ENCODE measurements at places on chromosomes 1 and 21. TPM values are rescaled to one million over a fixed set of nuclear protein-coding genes. Genes with fewer than 3 reads are reported as not detected.

- peak; percentile 49 for DNase-seq
Measured at GRCh38 chr1:155091071-155092051, 12.7 kb downstream of the EFNA3 start.

GRCh38 chr1:105317976-105318375 is 1568.3 kb downstream of the AMY1C start:
- no peak for DNase-seq

- DNase-seq, result no peak
Measured at GRCh38 chr1:224123136-224123535, 9.2 kb downstream of the FBXO28 start.

GRCh38 chr21:35113064-35113463 is 64.0 kb upstream of the RUNX1 start:
- no peak for DNase-seq

Gene SPRR3
- not detected for total RNA-seq

DNA sequence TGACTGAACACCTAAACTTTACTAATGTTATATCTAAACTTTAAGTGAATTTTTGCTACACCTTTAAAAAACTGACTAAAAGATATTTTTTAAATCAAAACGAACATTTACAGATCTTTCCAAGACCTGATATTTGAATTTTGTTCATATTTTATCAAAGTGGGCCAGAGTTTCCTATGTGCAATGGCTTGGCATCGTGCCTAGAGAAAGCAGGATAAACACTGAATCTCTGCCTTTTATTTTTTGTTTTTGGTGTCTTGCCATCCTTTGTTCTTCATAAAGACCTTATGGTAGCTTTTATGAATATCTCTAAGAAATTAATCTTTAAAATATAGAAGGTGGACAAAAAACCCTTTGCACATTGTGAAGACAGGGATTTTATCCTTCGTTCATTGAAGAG is 25.8 kb upstream of the VPS26C start:
- no peak for DNase-seq

GRCh38 chr1:39608921-39609320 is 30.5 kb downstream of the HEYL start:
- no peak for DNase-seq

GRCh38 chr1:31397360-31398095 is 15.5 kb upstream of the SERINC2 start:
- no peak for DNase-seq

DNA sequence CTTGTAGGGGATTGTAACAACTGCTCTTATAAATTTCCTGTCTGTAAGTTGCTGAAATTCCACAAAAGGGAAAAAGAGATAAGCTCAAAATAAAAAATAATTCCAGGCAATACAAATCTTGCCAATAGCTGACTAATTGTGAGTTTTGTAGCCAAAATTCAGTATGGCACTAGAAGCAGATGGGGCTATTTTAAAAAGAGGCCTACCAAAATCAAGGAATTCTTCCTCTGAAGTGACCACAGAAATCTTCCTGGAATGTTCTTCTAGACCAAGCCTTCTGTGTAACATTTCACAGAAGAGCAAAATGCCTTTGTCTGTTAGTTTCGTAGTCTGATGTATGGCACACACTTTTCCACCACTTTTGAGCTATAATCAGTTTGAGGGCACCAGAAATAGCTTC is 127.6 kb downstream of the CYYR1 start:
- no peak for DNase-seq

- no peak for DNase-seq
Measured at GRCh38 chr1:155236451-155236850, 18.8 kb downstream of the ENTREP3 start.

GRCh38 chr1:155858800-155859233 is 550 bp upstream of the SYT11 start:
- no peak for DNase-seq

DNA sequence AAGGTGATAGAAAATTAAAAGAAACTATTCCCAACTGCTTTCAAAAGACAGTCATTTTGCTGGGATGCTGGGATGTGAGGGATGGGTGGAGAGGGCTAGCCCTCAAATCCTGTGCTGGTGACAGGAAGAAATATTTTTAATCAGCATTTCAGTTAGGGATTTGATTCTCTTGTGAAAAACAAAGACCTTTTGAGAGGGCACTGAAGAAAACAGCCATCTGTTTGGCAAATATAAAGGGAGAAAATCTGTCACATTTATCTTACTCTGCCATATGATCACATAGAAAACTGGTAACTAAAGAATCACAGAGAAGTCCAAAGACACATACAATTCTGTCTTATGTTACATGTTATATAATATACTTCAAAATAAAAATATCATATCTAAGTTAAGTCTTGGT is 12.3 kb downstream of the STXBP3 start:
- DNase-seq, result no peak

GRCh38 chr1:203448521-203449061 is 27.0 kb upstream of the PRELP start:
- DNase-seq, result no peak

Gene VAMP4
- 3.4 TPM for total RNA-seq

GRCh38 chr1:222818171-222818570 is 3.3 kb downstream of the DISP1 start:
- no peak for DNase-seq

GRCh38 chr1:71532343-71532742 is 451.5 kb upstream of the ZRANB2 start:
- DNase-seq, result no peak

- no peak for DNase-seq
Measured at GRCh38 chr1:229378586-229379367, 35.9 kb upstream of the CCSAP start.

Gene MXRA8
- not detected for total RNA-seq

GRCh38 chr1:95197616-95198252 is 36.3 kb upstream of the RWDD3 start:
- DNase-seq, result no peak

Gene RGS8
- total RNA-seq, result not detected

DNA sequence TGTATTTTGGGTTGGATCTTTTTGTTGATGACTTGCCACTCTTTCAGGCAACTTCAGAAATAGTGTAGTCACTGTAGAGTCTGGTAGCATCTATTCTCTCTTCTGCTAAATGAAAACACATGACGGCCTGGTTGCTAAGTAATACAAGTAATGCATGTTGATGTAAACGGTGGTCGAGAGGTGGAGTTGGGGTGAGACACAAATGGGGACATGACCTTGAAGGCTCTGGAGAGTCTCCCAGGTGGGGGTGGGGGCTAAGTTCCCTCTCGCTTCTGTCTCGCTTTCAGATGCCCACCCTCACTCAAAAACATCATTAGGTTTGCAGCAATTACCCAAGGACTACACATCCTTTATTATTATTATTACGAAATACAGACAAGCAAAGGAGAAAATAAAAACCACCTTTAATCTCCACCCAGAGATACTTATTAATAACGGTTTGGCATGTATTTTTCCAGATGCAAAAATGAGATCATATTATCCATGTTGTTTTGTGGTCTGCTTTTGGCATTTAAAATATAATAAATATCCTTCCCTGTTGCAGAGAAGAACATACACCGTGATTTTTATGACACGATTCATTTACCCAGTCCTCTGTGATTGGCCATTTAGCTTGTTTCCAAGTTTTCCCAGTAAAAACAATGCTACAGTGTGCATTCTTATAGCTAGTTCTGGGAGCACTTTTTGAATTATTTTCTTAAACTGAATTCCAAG is 138.1 kb downstream of the MIS18A start:
- no peak for DNase-seq

Gene SLC41A1
- 15.0 TPM for total RNA-seq

GRCh38 chr1:29555043-29555620 is 318.8 kb downstream of the PTPRU start:
- no peak for DNase-seq

DNA sequence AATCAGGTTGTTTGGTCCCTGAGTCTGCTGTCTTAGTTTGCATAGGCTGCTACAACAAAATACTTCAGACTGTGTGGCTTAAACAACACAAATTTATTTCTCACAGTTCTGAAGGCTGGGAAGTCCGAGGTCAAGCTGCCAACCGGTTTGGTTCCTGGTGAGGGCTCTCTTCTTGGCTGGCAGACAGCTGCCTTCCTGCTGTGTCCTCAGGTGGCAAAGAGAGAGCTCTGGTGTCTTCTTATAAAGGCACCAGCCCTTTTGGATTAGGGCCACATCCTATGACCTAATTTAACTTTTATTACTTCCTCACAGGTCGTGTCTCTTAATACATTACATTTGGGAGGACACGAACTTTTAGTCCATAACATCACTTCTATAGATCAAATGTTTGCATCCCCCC is 89.6 kb upstream of the CD34 start:
- no peak for DNase-seq

- DNase-seq, result peak; percentile 55
Measured at GRCh38 chr1:232221802-232222499, 408.0 kb downstream of the SIPA1L2 start.

DNA sequence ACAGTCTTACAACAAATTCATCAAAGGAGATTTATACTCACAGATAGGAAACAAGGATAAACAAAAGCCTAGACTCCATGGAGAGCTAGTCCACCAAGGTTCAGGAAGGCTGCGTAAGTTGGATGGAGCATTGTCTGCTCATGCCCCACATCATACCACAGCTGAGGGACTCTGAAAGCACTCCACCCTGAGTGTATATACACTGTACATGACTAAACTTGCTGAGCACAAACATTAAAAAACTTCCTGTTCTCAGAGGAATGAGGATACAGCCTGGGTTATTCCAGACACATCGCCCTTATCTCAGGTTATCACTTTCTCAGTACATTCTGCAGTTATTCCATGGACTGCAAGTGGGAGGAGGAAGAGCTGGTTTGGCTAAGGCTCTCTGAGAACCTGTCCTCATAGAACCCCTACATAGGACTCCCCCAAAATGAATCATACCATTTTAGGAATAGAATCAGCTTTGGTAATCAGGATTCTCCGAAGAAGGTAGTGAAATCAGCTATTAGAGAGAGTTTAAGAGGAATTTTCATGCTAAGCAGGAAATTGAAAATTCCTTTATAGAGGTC is 58.0 kb upstream of the PRMT6 start:
- DNase-seq, result no peak
